ENCODE measurements at places on chromosomes 13 and 19.

DNA sequence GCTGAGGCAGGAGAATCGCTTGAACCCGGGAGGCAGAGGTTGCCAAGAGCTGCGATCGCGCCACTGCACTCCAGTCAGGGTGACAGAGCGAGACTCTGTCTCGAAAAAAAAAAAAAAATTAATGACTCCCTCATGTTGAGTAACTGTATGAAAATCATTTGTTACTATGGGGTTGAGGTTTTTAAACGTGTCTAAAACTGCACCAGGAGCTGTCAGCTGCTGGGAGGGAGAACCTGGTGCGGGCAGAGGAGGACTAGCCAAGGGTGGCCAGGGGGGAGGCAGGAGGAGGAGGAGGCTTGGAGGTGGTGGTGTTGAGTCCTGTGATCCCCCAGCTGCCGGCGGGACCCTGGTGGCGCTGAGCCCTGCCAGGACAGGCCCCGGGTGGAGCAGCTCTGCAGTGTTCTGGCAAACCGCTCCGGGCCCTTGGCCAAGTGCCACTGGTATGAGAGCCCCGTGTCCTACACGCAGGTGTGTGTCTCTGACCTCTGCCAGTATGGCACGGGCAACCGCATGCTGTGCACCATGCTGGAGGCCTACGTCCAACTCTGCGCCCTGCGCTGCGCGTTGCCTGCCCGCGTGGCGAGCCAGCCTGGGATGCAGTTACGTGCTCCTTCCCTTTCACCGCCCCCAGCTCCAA lies 17.1 kb upstream of the FXYD3 start:
- DNase-seq, result no peak

GRCh38 chr13:91313103-91313502 lies 34.4 kb upstream of the MIR17HG start:
- peak; percentile 58 for DNase-seq

DNA sequence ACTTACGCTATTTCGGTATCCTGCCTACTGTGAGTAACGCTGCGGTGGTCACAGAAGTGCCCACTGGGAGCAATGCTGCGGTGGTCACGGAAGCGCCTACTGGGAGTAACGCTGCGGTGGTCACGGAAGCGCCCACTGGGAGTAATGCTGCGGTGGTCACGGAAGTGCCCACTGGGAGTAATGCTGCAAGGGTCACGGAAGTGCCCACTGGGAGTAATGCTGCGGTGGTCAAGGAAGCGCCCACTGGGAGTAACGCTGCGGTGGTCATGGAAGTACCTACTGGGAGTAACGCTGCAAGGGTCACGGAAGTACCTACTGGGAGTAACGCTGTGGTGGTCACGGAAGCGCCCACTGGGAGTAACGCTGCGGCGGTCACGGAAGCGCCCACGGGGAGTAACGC lies 52.1 kb upstream of the SOX1 start:
- no peak for DNase-seq

DNA sequence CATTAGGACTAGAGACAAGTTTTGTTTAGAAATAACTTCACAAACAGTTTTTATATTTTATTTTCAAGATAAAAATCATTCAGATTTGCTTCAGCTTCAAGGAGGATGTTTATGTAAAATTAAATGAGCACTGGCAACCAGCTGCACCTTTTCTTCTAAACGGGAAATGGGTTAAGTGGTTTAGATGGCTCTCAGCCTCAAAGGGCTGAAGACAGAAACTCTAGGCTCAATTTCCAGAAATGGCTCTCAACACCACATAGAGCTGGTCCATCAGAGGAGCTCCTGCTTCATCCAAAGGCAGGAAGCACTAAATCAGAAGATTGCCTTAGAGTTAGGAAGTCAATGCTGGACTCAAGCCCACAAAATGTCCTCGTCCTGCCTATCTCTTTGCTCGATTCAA lies 74.7 kb downstream of the ZNF429 start:
- DNase-seq, result no peak

- no peak for DNase-seq
These were observed 15.2 kb downstream of the BCAT2 start for GRCh38 chr19:48795685-48796070.

All from COR-L47 (cell line).